ENCODE measurements at places on chromosomes 16 and 17.

DNA sequence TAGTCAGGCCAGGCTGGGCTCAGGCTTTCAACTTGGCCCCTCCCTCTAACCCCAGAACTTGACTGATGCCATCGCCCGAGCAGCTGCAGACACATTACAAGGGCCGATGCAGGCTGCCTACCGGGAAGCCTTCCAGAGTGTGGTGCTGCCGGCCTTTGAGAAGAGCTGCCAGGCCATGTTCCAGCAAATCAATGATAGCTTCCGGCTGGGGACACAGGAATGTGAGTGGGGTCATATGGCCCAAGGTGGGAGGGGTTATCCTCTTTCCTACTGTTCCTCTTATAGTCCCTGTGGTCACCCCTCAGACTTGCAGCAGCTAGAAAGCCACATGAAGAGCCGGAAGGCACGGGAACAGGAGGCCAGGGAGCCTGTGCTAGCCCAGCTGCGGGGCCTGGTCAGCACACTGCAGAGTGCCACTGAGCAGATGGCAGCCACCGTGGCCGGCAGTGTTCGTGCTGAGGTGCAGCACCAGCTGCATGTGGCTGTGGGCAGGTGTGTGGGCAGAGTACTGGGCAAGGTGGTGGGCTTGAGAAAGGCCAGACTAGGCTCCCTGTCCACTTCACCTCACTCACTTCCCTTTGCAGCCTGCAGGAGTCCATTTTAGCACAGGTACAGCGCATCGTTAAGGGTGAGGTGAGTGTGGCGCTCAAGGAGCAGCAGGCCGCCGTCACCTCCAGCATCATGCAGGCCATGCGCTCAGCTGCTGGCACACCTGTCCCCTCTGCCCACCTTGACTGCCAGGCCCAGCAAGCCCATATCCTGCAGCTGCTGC lies 2.1 kb upstream of the NRN1L start:
- no peak for DNase-seq

DNA sequence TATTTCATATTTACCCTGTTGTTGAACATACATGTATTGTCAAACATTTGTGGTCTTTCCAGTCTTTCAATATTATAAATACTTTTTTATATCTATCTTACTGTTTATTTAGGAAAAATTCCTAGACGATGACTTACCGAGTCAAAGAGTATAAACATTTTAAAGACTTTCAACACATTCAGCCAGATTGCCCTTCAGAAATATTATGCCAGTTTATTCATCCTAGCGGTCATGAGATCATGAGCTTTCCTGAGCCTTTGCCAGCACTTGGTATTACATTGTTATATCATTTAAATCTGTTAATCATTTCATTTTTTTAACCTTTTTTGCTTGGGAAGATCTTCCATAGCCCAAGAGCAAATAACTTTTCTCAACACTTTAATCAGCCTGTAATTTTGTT lies 197.4 kb downstream of the SPECC1 start:
- no peak for DNase-seq

DNA sequence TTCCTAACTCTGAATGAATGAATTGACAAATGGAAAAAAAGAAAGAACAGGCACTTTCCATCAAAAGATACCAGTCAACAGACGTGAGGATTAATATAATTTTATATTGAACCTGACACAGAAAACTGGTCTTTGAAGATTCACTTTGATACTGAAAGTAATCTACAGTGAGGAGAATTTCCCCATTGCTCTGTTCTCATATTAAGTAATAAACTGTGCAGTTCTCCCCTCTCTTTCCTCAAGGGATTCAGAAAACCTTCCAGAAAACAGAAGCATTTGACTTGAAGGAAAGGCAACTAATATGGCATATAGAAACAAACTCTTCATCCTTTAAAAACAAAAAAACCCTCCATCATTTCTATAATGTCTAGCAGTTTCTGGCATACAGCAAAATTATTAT lies 2.2 kb downstream of the TEX2 start:
- DNase-seq, result peak; percentile 10

GRCh38 chr17:4309897-4310296 lies 46.1 kb upstream of the ANKFY1 start:
- DNase-seq, result no peak

DNA sequence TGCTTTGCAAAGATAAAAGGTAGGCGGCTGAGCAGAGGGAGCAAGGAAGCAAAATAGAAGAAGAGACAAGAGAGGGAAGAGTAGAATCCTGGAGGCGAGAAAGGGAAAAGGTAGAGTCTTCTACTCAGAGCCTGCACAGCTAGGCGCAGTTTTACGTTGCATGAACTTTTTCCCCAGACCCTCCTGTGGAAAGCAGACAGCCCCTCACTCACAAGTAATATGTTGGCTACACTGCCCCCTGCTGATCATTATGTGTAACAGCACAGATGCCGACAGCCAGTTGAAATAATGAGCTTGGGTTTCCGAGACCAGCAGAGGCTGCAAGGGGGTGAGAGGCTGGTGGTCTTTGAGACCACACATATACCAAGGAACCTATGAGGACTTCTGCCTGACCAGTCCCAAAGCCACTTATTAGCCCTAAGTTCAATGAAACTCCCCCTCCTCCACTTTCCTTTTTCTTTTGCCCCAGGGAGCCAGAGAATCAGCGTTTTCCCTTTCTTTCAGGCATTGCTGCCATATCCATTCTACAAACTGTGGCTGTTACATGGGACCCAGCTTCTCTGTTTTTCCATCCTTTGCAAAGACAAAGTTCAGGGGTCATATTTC lies 22.5 kb upstream of the CMTR2 start:
- DNase-seq, result peak; percentile 31

DNA sequence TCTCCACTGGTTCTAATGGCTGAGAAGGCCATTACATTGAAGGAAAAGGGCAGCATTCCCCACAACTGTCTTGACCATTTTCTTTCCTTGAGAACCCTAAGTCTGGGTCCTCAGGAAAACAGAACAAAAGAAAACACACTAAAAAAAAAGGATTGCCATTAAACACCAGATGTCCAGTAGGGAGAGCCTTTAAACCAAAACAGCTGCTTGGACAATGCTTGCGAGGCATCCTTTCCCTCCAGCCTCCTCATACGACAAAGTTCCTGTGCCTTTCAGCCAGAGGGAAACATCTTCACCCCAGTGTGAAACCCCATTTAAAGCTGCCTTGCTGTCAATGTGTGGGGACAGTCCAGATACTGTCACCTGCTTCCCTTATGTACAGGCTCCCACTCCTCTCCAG lies 74.3 kb downstream of the MMD start:
- DNase-seq, result no peak

- DNase-seq, result no peak
Observed at GRCh38 chr17:41498276-41498675, 7.1 kb downstream of the KRT13 start.

DNA sequence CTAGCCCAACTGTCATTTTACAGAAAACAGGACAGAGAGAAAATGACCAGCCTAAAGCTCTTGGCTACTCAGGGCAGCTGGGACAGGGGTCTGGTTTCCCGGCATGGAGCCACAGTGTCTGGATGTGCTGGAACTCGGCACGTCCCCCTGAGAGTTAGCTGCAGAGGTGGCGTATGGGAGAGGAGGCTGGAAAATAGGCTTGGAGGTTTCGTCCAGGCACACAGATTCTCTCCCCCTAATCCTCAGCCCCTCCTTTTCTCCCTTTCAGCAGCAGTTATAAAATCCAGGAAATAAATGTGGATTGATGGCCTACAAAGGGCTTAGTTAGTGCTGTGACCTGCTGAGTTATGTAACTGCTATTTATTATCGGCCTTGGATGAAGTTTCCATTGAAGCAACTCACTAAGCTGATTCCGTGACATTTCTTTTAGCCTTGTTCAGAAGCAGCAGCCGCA lies 89.5 kb upstream of the TOB1 start:
- no peak for DNase-seq

DNA sequence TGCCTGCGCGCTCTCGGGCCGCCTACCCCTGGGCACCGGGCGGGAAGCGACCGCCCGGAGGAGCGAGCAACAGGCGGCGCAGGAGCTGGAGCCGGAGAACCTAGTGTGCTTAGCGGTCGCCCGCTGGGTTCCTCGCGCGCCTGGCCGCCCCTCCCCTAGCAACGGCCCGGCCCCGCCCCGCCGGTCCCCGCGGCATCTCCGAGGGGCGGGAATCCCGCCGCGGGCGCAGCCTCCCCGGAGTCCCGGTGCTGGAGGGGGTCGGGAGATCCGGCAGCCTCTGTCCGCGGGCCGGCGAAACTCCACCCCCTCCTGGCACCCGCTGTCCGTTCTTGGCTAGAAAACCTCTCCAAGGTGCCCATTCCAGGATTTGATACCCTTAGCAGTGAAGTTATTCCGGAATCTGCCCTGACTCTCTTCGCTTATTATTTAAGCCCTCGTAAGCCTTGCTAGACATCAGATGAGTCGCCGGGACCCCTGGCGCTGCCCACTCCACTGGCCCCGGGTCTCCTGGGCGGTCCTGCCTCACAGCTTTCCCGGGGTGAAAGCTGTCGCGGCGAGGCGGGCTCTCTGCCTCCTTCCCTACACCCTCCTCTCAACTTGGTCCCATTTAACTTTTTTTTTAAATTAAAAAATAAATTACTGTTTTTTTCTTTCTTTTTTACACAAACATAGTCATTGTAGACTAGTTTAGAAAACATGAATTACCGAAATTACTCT lies at the start of gene RPRML:
TSS of gene RPRML (minus strand) at position 107 of the 717 bp plus-strand sequence. CDS start 246 bp downstream, outside the sequence.
- DNase-seq, result peak; percentile 33

DNA sequence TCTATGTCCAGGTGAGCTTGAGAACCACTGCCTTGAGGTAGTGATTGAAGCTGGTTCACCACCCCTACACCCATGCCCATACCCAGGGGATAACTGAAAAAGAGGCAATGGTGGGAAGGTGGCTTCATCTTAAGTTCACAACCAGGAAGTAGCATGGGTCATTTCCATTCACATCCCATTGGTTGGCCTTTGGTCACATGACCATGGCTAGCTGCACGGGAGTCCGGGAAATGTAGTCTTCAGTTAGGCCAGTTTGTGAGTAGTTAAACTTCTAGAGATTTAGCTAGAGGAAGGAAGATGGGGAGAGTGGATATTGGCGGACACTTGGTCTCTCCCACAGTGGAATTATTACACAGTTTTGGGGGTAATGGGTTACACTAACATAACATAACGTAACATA lies 92.9 kb downstream of the RGS9 start:
- DNase-seq, result peak; percentile 19

- peak; percentile 44 for DNase-seq
Observed at GRCh38 chr17:60134396-60135150, 15.2 kb upstream of the CA4 start.

DNA sequence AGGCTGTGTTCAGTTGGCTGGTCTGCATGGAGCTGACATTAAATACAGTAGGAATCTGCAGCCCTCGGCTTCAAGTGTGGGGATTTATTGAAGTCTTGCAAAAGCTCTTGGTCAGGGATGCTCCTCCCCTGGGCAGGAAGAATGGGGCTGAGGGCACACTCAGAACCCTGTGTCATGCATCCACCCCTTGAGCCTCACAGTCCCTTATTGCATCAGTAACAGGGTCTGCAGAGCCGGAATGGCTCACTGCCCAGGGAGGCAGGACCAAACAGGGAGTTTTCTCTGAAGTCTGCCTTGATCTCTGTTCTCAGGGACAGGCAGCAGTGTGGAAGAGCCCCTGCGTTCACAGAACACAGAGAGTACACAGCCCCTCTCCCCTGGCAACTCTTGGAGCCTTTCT lies 216.8 kb downstream of the ENGASE start:
- DNase-seq, result no peak

DNA sequence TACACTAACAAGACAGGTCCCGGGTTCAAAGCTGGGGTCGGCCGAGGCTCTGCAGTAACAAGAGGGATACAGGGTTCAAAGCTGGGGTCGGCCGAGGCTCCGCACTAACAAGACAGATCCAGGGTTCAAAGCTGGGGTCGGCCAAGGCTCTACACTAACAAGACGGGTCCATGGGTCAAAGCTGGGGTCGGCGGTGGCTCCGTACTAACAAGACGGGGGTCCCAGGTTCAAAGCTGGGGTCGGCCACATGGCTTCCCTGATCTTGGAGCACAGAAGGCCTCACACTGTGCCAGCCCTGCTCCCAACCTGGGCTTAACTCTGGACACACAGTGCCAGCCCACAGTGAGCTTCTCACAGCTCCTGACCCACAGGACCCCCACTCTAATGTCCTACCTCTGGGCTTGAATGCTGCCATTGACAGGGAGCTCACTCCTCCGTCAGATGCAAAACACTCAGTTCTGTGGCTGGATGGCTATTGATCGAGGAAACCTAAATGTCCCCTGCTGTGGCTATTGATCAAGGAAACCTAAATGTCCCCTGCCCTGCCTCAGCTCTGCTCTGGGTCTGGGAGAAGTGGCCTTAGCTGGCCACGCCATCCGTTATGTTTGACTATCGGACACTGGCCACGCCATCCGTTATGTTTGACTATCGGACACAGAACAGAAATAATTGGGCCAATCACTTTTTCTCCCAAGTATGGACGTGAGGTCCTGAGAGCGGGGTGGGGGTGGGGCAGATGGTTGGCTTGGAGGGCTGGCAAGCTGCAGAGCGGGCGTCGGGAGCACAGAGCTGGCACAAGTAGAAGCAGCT lies 54.6 kb upstream of the DOC2B start:
- no peak for DNase-seq

DNA sequence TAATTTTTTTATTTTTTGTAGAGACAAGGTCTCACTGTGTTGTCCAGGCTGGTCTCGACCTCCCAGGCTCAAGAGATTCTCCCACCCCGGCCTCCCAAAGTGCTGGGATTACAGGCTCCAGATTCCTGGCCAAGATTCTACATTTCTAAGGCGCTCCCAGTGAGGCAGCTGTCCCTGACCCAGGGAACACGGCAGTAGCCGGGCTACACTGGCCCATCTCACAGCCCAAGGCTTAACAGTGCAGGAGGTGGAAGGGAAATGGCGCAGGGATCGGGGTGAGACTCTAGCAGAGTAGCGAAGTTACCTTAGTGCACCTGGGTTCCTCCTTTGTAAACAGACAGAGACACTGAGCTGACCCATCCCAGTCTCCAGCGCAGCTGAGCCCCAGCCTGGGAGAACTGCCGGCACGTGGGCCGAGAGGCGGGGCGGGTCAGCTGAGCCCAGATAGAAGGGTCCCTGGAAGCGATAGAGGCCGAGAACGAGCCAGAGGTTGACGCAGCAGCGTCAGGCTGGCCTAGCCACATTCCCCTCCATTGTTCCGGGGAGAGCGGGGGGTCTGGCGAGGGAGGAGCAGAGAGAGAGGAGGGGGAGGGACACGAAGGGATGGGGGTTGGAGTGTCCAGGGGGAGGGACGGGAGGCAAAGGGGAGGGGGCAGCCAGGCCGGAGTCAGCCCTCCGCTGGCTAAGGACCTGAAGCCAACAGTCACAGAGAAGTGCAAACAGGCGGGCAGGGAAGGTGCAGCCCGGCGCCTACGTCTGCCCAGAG lies 2.5 kb downstream of the CARHSP1 start:
- no peak for DNase-seq

- DNase-seq, result no peak
Observed at GRCh38 chr16:88753602-88754001, 31.4 kb downstream of the PIEZO1 start.

GRCh38 chr17:42522798-42523278 lies 13.2 kb upstream of the NAGLU start:
- no peak for DNase-seq

DNA sequence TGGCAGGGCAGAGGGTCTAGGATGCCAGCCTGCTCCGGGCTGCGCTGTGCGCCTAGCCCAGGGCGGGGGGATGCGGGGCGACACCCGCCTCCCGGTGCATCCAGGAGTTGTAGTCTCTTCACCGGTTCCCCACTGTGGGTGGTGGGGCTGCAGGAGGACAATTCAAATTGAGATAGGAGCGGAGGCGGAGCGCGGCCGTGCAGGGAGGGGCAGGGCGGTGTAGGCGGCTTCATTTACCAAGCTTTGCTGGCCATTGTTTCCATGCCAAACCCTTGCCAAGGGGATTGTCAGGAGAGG lies 2047.4 kb downstream of the TP53TG3F start:
- no peak for DNase-seq

Data from activated CD4-positive, alpha-beta T cell treated with anti-CD3 and anti-CD28 coated beads, Interleukin-10, Interleukin-2, amounts not matched to agents 100 ng/mL and 50 ng/mL, durations not matched to agents 16 hours and 8 hours (primary cell).